ENCODE measurements at places on chromosomes 7 and 10.

DNA sequence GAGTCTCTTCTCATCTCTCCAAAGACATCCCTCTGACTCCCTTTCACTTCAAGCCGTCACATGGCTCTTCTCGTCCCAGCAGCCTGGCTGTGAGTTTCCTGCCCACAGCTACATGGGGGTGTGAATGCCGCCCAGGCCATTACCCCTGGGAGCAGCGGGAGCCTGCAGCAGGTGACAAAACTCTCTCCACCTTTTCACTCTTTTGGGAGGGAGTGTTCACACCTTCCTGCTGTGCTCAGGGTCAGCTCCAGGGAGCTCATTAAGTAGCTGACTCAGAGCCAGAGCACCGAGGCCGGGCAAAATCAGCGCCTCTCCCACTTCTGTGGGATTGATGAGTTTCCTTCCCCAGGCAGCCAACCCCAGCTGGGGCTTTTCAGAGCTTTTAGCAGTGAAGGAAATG lies 271.3 kb downstream of the TYW1 start:
- DNase-seq = no peak

DNA sequence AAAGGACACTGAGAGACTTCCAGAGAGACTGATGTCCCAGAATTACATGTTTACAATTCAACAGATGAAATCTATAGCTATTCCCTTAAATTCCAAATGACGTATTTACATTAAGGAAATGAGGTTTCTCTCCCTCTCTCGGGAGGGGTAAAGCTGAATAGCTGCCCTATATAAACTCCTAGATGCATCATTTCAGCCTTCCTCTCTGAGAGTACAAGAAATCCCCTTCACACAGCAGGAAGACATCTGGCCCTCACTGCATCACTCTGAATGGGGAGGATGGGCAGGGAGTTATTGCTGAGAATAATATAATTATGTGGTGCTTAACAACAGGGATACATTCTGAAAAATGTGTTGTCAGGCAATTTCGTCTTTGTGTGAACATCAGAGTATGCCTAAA lies 11.0 kb downstream of the POT1 start:
- no peak for DNase-seq

DNA sequence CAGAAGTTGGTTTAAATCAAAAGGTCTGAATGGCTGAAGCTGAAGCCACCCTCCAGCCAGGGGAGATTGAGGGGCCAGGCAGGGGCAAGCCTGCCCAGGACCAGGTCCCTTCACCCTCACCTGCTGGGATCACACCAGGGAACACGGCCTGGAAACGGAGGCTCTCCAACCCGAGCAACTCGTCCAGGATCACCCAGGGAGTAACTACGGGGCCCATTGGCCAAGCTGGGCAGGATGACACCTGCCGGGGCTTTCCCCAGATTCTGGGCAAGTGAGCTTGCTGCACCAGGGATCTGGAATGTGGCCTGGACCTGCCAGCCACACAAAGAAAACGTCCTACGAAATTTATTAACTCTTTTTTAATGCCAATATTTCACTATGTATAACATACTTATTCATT lies 30.4 kb upstream of the PPP2R2D start:
- DNase-seq = no peak

DNA sequence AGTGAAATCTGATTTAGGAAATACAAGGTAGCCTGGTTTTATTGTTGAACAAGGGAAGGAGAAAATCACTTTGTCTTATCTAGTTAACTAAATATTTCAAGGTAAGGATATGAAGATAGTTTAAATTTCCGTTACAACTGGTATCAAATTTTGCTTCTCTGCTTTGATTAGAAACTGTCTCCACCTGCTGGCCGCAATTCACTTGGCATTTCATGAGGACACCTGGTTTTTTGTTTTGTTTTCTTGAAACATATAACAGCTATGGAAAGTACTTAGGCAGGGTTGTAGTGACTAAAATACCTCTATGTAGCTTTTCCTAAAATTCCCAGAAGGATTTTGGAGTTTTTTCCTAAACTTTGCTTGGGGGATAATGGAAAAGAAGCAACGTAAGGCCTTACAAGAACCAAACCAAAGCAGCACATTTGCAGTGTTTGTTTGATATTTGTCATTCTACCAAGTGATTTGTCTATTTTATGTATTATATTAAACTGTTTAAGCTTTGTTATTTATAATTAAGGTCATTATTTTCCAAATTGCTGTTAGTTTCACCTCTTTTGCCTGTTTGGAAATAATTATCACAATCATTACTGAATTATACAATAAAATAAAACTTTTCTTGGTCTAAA lies 73.6 kb downstream of the AHCYL2 start:
- DNase-seq = no peak

GRCh38 chr10:71371750-71372166 lies 25.0 kb upstream of the CDH23 start:
- no peak for DNase-seq

GRCh38 chr10:50506861-50507573 lies 116.7 kb downstream of the SGMS1 start:
- DNase-seq = no peak

DNA sequence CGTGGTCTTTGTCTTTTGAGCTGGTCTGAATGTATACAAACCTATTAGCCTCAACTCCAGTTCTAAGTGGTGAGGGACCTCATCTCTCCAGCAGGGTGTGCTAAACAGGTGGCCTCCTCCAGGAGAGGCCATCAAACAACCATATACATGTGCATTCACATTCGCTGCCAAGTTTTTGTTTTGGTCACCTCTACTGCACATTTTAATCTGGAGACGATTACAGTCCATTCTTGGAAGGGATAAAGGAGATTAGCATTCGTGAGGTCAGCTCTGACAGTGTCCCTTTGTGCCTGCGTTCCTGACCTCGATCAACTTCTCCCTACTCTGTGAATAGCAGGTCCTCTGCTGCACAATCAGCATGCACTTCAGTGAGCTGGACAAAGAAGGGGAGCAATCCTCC lies 60.8 kb downstream of the RHOBTB1 start:
- DNase-seq = no peak

- DNase-seq = no peak
Observed at GRCh38 chr7:15582773-15583172, 21.0 kb upstream of the AGMO start.

- no peak for DNase-seq
Observed at GRCh38 chr7:127393368-127394058, 1.0 kb upstream of the ZNF800 start.

- DNase-seq = no peak
Observed at GRCh38 chr7:134375206-134375605, 58.5 kb upstream of the SLC35B4 start.

DNA sequence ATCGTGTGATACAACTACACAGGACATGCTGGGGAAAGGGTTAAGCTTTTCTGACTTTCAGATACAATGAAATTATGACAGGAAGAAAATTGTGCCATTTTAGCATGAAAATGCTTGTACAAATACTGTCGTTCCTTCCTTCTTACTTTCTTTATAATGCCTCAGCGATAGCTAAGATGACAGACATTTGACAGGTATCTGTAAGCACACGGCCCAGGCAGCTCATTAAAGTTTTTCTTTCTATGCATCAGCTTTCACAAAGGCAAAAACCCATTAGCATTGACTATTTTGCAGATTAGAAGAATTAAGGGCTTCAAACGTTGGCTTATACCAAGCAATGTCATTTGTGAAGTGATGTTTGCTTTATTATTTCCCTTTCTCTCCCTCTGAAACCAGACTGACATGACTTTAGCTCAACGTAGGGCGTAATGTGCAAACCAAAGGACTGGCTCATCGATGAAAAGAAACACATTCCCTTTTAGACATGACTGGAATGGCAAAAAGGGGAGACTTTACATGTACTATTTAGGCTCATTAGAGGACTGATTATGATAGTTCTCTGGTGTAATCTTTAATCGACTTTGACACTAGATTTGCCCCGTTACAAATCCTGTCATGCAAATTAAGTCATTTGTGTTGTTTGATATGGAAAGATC lies 258.4 kb upstream of the SP8 start:
- DNase-seq = no peak

DNA sequence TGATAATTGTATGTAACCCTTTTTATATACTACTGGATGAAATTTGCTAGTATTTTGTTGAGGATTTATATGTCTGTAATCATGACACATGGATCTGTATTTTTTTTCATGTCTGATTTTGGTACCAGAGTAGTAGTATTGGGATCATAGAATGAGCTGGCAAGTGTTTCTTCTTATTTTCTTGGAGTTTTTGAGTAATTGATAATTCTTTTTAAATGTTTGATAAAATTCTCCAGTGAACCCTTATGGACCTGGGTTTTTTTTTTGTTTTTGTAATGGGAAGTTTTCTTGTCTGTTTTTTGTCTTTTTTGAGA lies 28.4 kb downstream of the ZNF33A start:
- no peak for DNase-seq

- no peak for DNase-seq
Observed at GRCh38 chr10:132066812-132067211, 1.1 kb downstream of the JAKMIP3 start.

GRCh38 chr10:51170518-51171245 lies 96.4 kb downstream of the PRKG1 start:
- DNase-seq = peak; percentile 33

DNA sequence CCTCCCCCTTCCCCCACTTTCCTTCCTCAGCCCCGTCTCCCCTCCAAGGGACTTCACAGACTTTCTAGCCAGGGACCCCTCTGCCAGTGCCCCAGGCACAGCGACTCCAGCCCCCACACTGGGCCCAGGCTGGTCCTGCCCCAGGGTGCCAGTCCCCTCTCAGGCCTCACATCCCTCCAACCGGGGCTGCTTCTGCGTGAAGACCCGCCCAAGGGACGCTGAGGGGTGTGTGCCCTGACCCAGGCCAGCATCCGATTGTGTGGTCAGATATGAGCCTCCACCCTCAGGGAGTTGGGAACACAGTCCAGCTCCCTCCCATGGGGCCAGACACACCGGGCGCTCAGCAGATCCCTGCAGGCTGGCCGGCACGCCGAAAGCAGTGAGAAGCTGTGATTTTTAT lies 97.0 kb downstream of the MICALL2 start:
- DNase-seq = no peak

GRCh38 chr7:94656925-94657731 lies 1.2 kb upstream of the SGCE start:
- DNase-seq = no peak

DNA sequence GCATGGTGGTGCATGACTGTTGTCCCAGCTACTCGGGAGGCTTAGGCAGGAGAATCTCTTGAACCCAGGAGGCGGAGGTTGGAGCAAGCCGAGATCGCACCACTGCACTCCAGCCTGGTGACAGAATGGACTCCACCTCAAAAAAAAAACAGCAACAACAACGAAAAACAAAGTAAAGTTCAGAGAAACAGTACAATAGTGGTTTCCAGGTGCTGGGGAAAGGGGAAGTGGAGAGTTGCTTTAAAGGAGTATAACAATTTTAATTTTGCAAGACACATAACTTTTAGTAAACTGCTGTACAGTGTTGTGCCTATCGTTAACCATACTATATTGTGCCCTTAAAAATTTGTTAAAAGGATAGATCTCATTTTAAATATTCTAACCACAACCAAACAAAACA lies 662.7 kb upstream of the POT1 start:
- DNase-seq = no peak

- DNase-seq = no peak
Observed at GRCh38 chr7:20578257-20578771, 37.2 kb upstream of the ABCB5 start.

GRCh38 chr10:71263376-71263775 lies 51.0 kb downstream of the UNC5B start:
- DNase-seq = no peak

DNA sequence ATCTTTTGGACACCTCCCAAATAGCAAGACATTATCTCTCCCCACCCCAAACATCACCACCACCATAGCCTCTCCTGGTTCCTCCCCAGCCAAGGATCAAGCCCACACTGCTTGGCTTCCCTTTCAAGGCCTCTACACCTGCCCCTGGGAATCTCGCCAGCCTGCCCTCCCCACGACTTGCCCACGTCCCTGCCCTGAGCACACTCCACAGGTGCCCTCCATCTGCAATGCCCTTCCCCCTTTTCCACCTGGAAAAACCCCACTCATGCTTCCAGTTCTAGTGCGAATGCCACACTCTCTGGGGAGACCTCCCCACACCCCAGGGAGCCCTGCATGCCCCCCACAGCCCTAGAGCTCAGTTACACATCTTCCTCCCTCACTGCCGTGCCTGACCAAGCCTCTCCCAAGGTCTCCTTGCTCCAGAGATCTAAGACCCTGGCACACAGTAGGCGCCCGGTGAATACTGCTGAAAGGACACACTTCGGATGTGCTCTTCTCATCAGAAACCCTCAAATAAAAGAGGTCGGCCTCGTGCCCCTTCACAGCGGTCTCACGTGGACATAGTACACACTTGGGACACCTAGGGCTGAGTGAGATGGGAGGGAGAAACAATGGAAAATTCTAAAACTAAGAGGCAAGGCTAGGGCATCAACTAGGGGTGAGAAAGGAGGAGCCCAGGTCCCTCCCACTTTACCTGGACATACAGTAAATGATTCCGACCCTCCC lies 91.4 kb downstream of the DLG5 start:
- DNase-seq = no peak

DNA sequence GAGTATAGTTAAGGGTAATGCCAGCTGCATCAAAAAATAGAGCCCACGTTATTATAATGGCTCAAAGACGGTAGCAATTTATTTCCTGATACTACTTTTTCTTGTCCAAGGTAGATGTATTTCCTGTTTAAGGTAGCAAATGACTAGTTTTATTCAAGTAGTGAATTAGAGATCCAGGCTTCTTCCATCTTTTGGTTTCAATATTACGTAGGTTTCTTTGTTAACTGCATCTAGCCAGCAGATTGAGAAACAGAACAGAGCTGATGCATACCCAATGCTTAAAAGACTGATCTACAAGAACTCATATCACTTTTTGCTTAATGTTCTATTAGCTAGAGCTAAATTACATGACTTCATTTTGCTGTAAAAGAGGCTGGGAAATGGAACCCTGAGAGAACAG lies 992.1 kb downstream of the NRG3 start:
- no peak for DNase-seq

GRCh38 chr10:8102708-8103401 lies 48.4 kb downstream of the GATA3 start:
- no peak for DNase-seq

DNA sequence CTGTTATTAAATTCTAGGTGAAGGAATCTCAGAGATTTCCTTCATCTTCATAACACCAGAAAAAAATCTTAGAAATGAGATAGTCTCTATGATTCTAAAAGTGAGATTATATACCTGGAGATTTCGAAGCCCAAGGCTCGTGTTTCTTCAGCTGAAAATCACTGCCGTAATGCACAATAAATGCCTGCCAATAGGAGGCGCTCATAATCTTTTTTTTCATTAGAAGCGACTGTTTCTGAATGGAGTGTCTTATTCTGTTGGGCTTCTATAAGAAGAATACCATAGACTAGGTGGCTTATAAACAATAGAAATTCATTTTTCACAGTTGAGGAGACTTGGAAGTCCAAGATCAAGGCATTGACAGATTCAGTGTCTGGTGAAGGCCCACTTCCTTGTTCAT lies 294.7 kb downstream of the PRKG1 start:
- DNase-seq = no peak

GRCh38 chr7:20804345-20804744 lies 17.7 kb upstream of the SP8 start:
- no peak for DNase-seq

DNA sequence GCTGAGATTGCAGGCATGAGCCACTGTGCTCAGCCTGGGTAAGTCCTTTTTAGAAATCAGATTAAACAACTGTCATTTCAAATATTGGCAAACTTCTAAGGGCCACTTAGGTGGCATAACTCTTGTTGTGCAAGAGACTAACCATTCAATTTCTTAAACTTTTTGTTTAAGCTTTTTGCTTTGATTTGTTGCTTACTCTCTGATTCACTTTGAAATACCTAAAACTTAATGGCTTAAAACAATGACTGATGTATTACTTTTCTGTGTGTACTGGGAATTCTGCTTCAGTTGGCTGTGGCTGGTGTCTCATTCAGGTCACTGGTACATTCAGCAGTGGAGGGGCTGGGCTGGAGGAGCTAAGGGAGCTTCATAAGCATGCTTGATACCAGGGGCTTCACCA lies 28.9 kb downstream of the ZNF25 start:
- DNase-seq = no peak
